ENCODE measurements at places on chromosomes 12 and 14.
A peak's percentile ranks its signal among the peaks of the same experiment; 100 is the strongest.

GRCh38 chr12:90585640-90586304 lies 369.2 kb downstream of the CCER1 start:
- no peak for DNase-seq

DNA sequence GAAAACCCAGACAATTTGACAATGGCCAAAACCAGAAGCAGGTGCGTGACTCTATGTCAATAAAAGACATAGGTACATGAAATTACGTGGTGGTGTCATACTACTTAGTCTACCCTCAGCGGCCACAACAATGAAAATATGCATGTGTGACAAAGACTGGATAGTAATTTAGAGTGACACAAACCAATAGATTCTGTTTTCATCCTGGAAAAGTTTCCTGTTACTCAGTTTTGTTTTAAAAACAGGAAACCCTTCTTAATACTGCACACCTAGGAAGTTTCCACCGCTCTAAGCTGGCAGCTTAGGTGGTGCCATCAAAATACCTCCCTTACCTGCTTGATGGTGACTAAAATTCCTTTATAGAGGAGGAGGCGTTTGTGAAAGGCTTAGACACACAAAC lies 15.1 kb downstream of the POU6F1 start:
- DNase-seq: no peak

GRCh38 chr12:107735763-107736162 lies 25.2 kb downstream of the PRDM4 start:
- no peak for DNase-seq

- DNase-seq: no peak
These were observed 299.1 kb upstream of the AMIGO2 start for GRCh38 chr12:47378907-47379306.

- no peak for DNase-seq
These were observed 73.2 kb downstream of the MYRFL start for GRCh38 chr12:69898236-69898635.

- no peak for DNase-seq
These were observed 42.4 kb upstream of the CLMN start for GRCh38 chr14:95362138-95362494.

- DNase-seq: no peak
These were observed 45.7 kb upstream of the PRMT8 start for GRCh38 chr12:3445119-3445978.

GRCh38 chr12:31440134-31440533 lies 114.2 kb upstream of the SINHCAF start:
- no peak for DNase-seq

DNA sequence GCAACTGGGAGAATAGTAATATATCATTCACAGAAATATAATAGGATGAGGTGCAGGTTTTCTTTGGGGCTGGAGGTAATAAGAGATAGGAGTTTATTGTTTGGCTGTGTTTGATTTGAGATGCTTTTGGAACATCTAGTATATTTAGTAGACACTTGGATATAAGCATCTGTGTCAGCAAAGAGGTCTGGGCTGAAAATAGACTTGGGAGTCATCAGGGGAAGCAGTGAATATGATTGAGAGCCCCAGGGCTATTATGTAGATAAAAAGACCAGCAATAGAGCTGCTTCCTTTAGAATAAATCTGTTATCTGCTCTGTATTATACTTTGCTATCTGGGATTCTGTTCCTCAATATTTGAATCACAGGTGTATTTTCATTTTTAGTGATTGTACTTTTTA lies 36.6 kb downstream of the SPATA7 start:
- DNase-seq: no peak

- DNase-seq: no peak
These were observed 6.3 kb downstream of the FBXL14 start for GRCh38 chr12:1587927-1588574.

GRCh38 chr14:65847075-65847847 lies 434.7 kb downstream of the FUT8 start:
- no peak for DNase-seq

DNA sequence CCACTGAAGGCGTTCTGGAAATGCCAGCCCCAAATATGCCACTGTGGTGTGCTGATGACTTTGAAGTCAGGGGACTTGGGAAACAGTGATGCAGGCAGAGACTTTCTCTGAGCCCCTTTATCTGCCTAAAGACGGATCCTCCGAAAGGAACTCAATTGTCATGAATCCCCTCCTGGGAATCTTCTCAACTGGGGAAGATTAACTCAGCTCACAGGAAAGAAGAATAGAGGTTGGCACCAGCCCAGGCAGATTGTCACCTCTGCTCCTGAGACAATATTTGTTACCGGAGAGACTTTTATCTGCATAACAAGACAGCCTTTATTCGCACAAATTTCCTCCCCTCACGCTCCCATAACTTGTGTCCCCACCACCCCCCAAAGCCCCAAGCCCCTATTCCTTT lies 414.4 kb downstream of the FUT8 start:
- no peak for DNase-seq

DNA sequence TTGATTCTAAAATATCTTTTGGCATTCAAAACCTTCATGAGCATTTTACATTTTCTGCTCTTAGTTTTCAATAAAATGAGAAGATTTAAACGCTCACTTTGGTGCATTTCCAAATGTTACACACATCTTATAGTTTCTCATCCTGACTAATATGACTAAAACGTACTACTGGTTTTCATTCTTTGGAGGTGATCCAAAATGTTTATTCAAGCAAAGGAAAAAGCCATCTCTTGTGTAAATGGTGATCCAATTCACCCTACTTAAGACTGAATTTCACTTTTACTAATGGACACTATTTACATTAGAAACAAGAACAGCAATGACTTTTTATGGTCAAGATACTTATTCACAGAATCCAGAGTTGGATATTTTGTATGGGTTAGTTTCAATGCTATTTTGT lies 86.6 kb downstream of the KITLG start:
- no peak for DNase-seq

GRCh38 chr14:76271041-76271755 lies 104.7 kb upstream of the ESRRB start:
- DNase-seq: no peak

DNA sequence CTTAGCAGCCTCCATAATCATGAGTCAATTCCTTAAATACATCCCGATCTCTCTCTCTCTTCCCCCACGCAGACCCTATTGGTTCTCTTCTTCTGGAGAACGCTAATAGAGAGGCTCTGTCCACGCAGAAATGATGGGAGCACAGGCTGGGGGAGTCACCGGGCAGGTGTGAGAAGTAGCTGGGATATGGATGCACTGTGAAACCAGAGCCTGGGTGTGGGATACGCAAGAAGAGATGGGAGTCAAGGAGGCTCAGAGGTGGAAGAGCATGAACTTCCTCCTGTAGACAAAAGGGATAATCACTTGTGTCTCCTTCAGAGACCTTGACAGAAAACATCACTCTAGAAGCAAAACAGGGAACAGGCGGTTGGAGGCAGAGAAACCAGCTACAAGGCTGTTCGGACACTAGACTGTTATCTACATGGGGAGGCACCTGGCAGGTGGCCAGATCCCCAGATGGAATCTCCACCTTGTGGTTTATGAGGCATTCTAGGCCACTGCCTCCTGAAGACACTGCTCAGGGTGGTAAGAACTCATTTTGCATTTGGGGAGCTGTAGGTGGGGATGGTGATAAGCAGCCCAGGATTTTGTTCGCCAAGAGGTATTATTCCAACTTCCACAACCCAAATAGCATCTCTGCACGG lies 7.2 kb upstream of the SELPLG start:
- no peak for DNase-seq

DNA sequence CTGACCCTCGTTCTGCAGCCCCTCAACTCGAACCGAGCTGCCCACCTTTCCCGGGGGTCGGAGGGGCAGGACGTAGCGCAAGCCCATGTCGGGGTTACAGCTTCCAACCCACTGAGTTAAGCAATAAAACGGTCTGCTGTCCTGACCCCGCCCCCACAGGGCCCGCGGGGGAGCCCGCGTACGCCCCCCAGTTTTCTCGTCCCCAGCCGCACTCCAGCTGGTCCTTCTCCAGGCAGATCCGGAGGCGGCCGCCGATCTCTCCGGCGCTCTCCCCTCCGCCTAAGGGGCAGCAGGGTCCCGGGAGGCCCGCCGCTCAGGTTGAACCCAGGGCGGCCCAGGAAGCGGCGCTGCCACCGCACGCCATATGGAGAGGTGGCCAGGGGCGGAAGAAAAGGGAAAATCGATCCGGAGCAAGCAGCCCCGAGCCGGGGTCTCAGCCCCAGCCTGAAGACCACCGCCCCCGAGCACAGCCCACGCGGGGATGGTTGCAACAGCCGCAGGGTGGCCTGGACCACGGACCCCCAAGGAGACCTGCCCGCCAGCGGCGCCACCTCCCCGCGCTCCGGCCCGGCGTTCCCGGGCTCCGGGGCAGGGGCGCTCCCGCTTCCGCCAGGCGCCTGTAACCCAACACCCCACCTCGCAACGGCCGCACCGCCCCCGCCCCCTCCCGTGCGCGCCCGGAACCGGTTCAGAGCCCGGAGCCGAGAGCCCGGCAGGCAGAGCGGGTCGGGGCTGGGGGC lies 760 bp downstream of the ACTN1 start:
- DNase-seq: peak; percentile 67

GRCh38 chr12:22535478-22535877 lies 8.9 kb downstream of the C2CD5 start:
- no peak for DNase-seq

DNA sequence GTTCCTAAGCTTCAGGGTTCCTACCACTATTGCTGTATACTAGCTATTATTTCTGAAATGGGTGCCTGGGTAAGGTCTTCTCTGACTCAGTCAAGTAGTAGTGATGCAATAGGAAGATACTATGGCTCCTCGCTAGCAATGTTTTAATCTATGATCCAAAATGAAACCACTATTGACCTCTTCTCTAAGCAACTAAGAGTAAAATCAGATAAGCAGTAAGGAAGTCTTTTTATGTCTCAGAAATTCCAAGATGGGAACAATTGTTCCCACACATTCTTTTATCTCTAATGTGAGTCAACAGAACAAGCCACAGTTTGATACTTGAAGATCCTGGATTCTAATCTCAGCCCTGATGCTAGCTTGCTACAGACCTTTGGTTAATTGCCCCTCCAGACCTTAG lies 45.1 kb downstream of the AREL1 start:
- no peak for DNase-seq

GRCh38 chr14:97066068-97066899 lies 269.1 kb downstream of the VRK1 start:
- no peak for DNase-seq

DNA sequence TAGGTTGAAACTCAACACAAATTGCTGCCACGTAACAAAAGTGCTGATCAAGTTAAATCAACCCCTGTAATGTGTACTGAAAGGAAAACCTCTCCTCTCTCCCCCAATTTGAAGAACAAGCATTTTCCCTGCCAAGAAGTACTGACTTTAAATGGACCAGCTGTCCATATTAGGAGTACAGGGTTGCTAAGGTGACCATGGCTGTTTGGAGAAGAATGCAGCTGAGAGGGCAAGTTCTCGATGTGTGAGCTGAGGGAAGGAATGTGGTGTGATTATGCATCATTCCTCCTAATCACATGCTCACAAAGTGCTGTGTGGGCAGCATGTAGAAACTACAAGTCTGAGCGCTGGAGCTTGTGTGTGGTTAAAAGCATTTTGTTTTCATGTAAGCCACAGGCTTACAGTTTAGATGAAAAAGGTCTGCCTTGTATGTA lies 50.9 kb upstream of the CCT2 start:
- DNase-seq: peak; percentile 75

DNA sequence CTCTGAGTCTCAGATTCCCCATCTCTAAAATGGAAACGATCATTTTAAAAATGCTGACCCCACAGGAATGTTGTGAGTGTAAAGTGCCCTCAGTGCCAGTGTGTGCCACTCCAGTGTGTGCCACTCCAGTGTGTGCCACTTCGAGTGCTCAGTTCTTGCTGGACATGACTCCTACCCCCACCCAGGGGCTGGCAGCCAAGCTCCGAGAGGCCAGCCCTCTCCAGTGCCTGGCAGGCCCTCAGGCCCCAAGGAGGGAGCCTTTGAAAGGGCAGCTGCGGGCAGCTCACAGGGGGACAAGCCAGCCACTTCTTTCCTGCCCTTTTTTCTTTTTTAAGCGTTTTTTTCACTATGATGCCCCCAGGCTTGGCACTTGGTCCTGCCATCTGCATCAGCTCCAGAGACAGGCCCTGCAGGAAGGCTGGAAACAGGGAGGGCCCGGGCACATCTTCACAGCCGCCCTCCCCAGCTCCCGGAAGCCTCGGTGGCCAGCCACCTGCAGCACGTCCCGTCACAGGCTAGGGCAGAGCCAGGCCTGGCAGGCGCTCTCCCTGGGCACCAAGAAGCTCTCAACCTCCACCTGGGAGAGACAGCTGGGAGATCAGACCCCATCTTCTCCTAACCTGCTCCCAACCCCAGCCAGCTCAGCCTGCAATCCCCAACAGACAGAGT lies 29.8 kb downstream of the NCOR2 start:
- no peak for DNase-seq

GRCh38 chr14:59132796-59133494 lies 55.5 kb upstream of the DAAM1 start:
- no peak for DNase-seq

GRCh38 chr12:103626498-103626897 lies 39.4 kb downstream of the STAB2 start:
- DNase-seq: peak; percentile 8

GRCh38 chr12:79331870-79332269 lies 358.9 kb downstream of the PAWR start:
- no peak for DNase-seq

DNA sequence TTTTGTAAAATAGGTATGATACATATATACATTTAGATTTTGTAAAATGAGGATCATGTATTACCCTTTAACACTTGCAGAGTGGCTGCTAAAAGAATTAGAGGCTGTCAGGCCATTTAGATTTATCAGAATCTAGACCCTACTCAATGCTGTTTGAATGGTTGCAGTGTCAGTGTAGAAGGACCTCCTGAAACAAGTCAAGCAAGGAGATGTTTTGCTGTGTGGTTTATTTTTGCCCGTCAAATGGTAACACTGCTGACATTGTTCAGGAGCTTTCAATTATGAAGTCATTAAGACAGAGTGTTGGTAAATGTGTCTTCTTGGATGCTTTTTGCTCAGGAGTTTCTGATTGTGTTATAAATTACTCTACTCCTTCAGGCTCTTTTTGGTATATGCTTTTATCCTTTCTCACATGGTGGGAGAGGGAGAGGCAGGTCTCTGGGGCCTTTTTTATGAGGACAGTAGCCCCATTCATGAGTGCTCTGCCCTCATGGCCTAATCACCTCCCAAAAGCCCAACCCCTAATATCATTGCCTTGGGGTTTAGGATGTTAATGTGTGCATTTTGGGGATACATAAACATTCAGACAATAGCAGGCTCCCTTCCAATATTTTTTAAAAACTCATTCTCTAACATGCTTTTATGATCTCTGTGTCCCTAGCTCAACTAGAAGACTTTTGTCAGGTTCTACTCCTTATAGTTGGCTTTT lies 16.5 kb downstream of the EID3 start:
- DNase-seq: no peak

DNA sequence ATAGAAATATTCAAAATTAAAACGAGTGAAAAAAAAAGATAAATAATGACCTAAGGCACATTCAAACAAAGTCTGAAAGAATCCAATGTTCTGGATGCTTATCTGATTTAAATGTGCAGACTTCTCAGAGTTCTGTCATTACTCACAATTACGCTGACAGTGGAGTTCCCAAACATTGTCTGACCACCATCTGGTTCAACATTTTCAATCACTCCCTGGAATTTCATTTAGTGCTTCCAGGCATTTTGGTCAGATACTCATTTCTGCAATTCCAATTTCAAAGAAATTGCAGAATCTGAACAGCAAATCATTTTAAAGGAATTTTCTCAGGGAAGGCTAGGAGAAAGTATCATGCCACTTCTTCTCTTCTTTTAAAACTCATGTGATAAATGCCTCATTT lies 398.2 kb upstream of the PDE3A start:
- no peak for DNase-seq

Measured in neuronal stem cell (in vitro differentiated cells).